Activated gamma-delta T cell treated with anti-CD3 and anti-CD28 coated beads, Interleukin-2, amount 50 U/mL, for 16 hours (primary cell): ENCODE measurements at places on chromosomes 4 and X.

- DNase-seq: no peak
Observed at GRCh38 chr4:76943790-76944189, 5.8 kb upstream of the SEPTIN11 start.

DNA sequence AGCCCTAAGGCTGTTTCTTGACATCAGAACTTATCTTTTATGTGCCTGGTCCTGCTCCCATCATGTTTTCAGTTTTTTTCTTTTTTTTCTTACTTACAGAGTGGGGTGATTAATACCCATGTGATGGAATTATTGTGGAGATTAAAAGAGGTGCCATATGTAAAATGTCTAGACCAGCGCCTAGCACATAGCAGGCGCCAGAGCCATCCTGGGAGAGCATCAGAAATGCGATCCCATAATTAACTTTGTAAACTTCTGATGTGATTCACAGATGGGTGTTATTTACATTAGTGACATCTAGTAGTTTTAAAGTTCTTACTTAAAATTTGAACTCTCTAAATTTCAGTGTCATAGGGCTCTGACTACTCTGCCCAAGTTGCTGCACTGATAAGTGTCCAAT, 66.2 kb upstream of the PGRMC2 start:
- DNase-seq: no peak

DNA sequence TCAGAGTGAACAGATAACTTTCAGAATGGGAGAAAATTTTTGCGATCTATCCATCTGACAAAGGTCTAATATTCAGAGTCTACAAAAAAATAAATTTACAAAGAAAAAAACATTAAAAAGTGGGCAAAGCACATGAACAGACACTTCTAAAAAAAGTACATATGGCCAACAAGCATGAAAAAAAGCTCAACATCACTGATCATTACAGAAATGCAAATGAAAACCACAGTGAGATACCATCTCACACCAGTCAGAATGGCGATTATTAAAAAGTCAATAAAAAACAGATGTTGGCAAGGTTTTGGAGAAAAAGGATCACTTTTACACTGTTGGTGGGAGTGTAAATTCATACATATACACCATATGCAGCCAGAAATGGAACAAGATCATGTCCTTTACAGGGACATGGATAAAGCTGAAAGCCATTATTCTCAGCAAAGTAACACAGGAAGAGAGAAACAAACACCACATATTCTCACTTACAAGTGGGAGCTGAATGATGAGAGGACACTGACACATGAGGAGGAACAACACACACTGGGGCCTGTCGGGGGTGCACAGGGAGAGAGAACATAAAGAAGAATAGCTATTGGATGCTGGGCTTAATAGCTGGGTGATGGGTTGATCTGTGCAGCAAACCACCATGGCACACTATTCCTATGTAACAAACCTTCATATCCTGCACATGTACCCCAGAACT, 41.6 kb upstream of the ITM2A start:
- DNase-seq: no peak

DNA sequence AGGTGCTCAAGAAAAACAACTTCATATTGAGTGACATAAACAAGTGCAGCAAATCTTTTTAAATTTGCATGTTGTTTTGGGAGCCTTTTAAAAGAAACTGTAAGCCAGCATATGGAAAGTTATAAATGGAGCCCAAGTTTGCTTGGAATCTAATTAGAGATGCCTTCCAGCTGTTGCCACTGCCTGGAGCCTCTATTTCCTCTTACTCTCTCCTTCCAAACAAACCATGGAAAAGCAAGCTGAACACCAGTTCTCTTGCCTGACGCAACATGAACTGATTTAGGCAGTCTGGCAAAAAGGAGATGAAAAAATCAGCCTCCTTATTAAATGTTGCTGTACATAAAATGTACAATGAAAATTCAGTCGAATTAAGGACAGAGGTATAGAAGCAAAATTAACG, 21.5 kb downstream of the ARSJ start:
- DNase-seq: no peak

- no peak for DNase-seq
Observed at GRCh38 chr4:147192679-147193078, 247.0 kb upstream of the TTC29 start.
